NCI-H2081 treated with DMSO at 0.1 percent for 48 hours (cell line): ENCODE measurements at places on chromosomes 7 and 10.
A peak's percentile ranks its signal among the peaks of the same experiment; 100 is the strongest.

DNA sequence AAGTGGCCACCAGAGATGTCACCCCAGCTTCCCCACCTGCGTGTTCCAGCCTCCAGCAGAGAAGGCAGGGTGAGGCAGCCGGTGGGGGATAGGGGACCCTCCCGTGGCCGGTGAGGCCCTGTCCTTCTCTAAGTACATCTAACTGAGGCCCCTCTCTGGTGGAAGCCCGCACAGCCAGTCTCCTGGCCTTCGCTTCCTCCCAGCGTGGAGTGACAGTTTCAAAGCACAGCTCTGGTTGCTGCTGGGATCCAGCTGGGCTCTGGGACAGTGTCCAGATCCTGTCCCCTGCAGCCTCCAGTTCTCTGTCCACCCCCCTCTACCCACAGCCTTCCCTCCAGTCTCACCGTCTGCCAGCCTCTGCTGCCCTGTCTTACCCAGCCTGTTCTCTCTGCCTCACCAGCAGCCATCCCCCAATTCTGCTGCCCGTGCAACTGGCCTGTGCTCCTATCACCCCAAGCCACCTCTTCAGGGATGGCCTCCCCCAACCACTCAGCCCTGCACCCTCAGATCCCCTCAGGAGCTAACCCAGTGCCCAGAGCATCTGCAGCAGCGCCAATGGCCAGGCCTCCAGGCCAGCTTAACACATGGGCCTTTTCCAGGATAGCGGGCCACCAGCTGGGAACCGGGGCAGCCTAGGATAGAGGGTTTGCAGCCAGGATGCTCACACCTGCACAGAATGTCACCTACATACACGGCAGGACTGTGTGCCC is 16.3 kb upstream of the SH2B2 start:
- DNase-seq = no peak

DNA sequence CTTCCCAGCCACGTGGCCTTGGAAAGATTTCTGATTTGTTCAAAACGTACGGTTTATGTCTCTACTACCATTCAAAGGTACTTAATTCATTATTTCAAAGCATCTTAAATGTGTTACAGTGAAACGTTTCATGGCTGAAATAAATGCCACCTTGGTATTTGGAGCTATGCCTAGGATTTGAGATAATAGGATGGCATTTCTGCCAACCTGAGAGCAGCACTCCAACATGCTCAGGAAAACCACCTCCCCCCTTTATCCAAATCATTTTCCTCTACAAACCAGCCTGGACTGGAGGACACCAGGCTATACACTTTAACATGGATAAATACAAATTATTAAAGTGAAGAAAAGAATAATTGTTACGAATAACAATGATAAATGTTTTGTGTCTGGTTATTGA is 260.9 kb downstream of the ZMYND11 start:
- DNase-seq = no peak

GRCh38 chr7:107728276-107728675 is 15.7 kb upstream of the CBLL1 start:
- DNase-seq = no peak

DNA sequence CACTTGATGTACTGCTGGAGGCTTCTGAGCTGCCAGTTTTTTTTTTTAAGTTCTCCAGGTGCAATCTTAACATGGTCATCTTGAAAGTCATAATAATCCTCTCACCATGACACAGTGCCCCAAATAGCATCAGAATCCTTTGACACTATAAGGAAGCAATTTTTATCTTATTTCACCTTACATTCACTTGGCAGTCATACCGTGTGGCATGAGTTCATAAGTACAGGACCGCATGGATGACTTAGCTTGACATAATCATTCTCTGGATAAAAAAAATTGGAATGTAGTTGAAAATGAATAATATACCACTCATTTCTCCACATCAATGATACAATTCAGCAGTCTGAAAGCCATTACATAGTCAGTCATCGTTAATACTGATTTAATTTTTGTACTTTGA is 25.6 kb upstream of the TMEM196 start:
- no peak for DNase-seq

- DNase-seq = no peak
Measured at GRCh38 chr7:1748076-1748838, 78.2 kb downstream of the ELFN1 start.

DNA sequence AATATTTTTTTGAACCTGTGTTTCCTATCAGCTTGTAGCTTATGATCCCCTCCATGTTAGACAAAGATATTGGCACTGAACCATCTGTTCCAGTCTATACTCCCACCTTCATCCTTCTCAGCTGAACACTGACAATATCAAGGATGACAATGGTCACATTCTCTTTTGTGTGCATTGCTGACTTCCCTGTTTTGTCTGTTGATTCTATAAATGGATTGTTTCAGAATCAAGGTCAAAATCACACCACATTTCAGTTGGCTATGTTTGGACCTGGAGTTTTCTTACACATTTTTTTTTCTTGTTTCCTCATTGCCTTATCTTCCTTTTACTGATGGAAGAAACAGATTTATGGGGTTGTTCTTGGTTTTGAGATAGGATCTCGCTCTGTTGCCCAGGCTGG is 11.3 kb upstream of the SMURF1 start:
- no peak for DNase-seq

DNA sequence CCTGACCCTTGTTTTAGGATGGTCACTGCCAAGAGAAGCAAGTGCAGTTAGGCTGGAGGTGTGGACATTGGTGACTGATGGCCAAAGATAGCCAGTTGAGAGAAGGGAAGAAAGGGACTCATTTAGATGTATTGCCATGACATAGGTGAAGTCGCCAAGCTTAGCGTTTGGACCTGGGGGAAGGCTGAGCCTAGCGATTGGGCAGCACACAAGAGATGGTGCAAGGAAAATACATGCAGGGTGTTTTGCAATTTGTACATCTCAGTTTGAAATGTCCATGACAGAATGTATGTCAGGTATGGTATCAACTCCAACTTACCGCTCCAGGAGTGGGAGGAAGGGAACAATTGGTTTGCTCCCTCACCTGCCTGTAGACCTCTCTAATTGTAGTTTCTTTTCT is 134.3 kb downstream of the MAPK8 start:
- DNase-seq = no peak

- peak; percentile 41 for DNase-seq
Measured at GRCh38 chr7:106568680-106569499, 92.1 kb downstream of the CCDC71L start.

DNA sequence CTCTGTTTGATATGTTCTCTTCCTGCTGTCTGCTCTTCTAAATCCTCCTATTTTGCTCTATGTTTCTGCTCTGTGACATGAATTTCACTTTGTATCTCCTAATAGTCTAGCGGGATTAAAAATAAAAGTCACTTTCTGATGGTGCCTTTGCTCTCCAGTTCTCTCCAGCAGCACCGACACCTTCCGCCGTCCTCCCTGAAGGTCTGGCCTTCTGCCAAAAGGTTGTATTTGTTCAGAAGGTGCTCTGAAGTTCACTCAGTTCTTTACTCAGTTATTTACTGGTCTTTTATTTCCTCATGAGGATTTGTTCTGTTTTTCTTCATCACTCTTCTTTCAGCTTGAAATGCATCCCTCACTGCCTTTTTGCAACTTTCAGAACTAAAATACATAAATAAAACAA is 11.2 kb upstream of the EPHA1 start:
- DNase-seq = no peak

GRCh38 chr7:42453931-42454361 is 216.9 kb upstream of the GLI3 start:
- no peak for DNase-seq

- no peak for DNase-seq
Measured at GRCh38 chr10:54441275-54441674, 359.8 kb downstream of the PCDH15 start.

- no peak for DNase-seq
Measured at GRCh38 chr10:61136139-61136538, 192.2 kb upstream of the RHOBTB1 start.

DNA sequence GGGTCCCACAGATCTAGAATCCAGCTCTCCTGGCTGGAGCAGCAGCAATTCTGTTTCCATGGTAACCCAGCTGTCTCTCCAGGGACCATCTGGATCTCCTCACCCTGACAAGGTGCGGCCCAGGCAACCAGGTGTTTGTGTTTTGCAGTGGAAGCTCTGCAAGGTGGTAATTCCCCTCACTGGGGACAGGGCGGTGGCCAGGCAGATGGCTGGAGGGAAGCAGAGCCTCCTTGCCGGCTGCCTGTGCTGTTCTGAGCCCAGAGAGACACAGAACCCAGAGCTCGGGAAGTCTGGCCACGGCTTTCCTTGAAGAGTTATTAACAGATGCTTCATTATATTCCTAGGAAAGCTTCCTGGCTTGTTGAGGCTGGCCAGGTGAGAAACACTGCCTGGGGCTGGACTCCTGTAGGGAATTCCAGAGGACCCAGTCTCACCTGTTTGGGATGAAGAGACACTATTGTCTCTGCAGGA is 118.2 kb upstream of the PPIF start:
- DNase-seq = no peak

GRCh38 chr7:104008107-104008506 is 18.6 kb upstream of the RELN start:
- DNase-seq = no peak

DNA sequence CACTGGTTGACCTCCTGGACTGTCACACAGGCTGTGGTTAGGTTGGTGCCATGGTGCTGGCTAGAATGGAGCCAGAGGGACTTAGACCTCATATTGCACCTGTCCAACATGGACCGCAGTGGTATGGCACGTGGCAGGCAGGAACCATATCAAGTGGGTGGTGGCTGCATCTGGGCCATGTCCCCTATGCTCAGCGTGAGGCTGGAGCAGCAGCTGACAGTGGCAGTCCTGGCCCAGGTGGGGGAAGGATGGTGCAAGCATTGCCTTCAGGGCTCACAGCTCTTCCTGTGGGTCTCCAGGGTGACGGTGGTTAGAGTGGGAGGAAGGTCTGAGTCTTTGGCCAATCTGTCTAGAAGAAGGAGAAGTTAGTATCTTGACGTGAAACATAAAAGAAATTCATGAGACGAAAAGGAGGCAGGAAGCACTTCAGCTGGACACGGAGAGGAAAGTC is 54.5 kb upstream of the PFKFB3 start:
- DNase-seq = no peak

GRCh38 chr10:133216776-133217175 is 13.2 kb upstream of the UTF1 start:
- DNase-seq = no peak

GRCh38 chr10:88390041-88390440 is 193.1 kb downstream of the RNLS start:
- no peak for DNase-seq

GRCh38 chr7:95925971-95926370 is 153.6 kb downstream of the DYNC1I1 start:
- no peak for DNase-seq

DNA sequence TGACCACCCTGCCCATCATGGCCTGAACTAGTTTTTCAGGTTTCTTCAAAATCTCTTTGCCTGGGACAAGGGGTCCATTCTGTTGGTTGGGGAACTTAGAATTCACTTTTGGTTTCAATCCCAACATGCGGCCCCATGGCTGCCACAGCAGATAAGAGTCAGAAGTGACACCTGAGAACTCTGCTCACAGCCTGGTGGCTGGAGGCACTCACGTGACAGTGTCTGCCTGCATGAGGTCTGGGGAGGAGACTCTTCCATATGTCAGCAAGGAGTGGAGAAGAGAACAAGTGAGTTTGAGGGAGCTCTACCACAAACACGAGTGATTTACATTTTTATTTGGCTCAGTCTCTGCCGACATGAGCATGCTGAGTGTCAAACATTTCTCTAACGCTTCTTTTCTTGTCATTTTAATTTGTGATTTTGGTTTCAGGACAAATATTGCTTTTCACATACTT is 370.4 kb downstream of the TNS3 start:
- DNase-seq = no peak

DNA sequence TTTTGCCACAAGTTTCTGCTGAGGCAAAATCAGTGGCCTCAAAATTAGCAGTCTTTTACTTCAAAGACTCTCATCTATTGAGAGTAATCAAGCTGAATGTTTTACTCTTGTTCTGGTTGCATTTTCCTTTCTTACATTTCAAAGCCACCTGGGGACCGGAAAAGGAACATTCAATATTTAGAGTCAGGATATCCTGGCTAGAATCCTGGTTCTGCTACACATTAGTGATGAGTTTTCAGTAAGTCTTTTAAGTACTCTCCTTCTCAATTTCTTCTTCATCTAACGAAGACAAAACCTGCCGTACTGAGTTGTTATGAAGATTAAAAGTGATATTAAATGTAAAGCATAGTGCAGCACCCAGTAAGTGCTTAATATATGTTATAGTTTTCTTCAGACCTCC is 52.5 kb downstream of the LAMB4 start:
- no peak for DNase-seq

- DNase-seq = no peak
Measured at GRCh38 chr7:1706721-1707613, 36.9 kb downstream of the ELFN1 start.

GRCh38 chr7:82230811-82231581 is 212.6 kb downstream of the CACNA2D1 start:
- no peak for DNase-seq

- no peak for DNase-seq
Measured at GRCh38 chr7:42159130-42159529, 77.9 kb downstream of the GLI3 start.

GRCh38 chr10:1035201-1035600 is 9.5 kb upstream of the IDI2 start:
- no peak for DNase-seq

- DNase-seq = no peak
Measured at GRCh38 chr10:121285406-121286196, 312.6 kb downstream of the FGFR2 start.

DNA sequence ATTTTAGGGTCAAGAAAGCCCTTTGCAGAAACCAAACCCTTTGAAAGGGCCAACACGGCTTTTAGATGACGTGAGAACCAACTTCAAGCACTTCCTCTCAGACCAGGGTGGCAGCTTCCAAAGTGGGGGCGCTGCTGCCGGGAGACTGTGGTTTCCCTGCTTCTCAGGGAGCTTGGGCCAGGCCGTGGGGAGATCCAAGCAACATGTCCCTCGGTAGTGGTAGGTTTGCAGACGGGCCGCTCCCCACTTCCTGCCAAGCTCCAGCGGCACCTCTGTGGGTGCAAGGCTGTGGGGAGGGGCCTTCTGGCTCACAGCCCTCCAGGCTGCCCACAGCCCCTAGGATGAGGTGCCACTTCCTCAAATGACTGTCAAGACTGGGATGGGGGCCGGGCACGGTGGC is 132.4 kb downstream of the FAM53B start:
- no peak for DNase-seq

DNA sequence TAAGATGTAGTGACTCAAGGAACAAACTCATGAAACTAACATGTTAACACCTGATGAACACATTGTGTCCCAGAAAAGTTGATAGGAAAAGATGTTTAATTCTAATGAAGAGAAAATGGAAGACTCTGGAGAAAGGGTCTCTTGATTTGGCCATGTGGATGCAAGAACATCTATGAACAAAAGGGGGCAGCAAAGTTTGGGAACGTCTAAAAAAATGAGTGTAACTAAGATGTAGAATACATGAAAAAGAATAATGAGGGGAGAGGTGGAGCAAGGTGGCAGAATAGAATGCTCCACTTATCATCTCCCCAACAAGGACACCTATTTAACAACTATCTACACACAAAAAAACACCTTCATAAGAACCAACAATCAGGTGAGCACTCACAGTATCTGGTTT is 805.1 kb downstream of the TNS3 start:
- no peak for DNase-seq

- no peak for DNase-seq
Measured at GRCh38 chr10:34526758-34527730, 288.1 kb downstream of the PARD3 start.
